ENCODE measurements at places on chromosomes 7 and 10.

GRCh38 chr7:130553398-130554029 lies 61.6 kb downstream of the MEST start:
- DNase-seq, result no peak

DNA sequence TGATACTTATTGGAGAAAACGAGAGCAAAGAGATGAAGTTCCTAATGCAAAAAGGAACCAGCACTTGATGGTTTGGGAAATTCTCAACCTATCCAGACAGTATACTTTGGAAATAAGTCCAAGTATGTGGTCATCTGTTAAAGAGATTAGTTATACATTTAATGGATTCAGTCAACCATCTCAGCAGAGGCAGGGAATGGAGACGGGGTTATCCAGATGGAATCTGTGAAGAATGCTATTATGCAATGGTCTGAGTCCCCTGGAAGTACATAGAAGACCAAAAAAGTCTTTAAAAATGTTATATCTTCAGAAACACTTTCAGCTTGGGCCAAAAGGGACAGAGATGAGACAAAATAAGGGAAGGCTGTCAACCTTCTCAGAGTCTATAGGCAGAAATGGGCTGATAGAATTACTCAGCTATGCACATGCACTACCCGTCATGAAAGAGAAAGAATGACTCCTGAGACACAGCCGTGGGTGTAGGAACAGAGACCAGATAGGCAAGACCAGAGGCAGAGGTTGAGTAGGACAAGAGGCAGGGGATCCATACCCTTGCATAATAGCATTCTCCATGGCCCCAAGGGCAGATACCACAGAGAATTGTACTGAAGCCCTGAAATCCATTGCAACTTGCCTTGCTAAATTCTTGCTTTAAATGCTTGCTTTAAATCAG lies 738.8 kb upstream of the POT1 start:
- no peak for DNase-seq

DNA sequence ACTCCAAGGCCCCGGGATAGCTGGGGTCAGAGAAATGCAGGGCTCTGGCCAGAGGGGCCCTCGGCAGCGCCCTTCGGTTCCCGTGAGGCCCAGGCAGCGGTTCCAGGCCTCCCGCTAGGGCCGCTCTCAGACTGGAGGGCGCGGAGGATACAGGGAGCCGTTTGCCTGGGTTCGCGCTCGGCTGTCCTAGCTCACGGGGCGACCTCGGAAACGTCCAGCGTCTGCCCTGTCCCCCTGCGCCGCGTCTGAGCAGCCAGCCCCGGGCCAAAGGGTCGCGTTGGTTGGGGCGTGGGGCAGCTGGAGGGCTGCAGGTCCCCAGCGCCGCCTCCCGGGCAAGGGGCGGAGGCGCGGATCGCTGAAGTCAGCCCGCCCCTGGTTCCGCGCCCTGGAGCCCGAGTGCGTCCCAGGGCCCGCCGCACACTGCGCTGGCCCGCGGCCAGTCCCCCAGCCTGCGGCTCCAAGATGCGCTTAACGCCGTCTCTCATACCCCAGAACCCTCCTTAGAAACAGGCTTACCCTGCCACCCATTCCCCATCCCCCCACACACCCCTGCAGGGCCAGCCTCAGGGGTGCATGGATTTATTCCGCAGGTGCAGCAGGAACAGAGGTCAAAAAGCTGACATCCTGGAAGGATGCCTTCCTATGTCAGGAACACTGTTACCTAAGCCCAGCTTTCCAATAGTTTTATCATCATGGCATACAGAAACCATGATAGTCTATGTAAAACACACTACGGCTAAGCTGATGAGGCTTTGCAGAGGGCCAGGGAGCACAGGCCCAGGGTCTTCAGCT lies 22.1 kb upstream of the OPN4 start:
- peak; percentile 28 for DNase-seq

DNA sequence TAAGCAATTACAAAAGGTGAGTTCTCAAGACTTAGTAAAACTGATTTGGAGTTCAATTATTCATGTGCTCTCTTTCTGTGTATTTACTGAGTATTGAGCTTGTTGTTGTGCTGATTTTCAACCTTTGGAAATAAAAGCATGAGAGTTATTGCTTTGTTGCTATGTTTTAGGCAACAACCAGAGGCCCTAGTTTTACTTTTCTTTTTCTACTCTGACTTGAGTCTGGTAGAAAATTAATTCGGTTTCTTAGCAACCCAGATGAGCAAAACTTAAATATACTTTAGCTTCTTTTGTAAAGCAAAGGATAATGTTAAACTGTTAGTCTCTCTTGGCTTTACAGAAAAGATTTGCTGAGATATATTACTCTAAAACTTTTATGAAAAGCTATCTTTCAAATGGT lies 66.4 kb upstream of the SCIN start:
- DNase-seq, result no peak

GRCh38 chr7:16348251-16348650 lies 73.1 kb downstream of the CRPPA start:
- no peak for DNase-seq

DNA sequence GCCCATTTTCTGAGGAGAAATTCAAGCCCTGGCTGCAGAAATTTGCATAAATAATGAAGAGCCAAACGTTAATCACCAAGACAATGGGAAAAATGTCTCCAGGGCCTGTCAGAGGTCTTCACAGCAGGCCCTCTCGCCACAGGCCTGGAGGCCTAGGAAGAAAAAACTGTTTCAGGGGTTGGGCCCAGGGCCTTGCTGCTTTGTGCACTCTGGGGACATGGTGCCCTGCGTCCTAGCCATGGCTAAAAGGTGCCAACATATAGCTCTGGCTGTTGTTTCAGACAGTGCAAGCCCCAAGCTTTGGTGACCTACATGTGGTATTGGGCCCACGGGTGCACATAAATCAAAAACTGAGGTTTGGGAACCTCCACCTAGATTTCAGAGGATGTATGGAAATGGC lies 8.0 kb downstream of the HPS1 start:
- DNase-seq, result no peak

All from iPS DF 19.7 (cell line).